Stimulated activated CD4-positive, alpha-beta T cell treated with anti-CD3 and anti-CD28 coated beads, Interleukin-1b, Interleukin-23, amount 100 ng/mL, for 1 hour (primary cell): ENCODE measurements at places on chromosomes 4 and X.

- DNase-seq: no peak
These were observed 61.3 kb downstream of the UBE2NL start for GRCh38 chrX:143945171-143945570.

GRCh38 chr4:172369471-172369959 lies 556.3 kb downstream of the GALNTL6 start:
- no peak for DNase-seq

GRCh38 chrX:1763294-1763693 lies 148.4 kb downstream of the ASMT start:
- no peak for DNase-seq

GRCh38 chr4:80173401-80173800 lies 23.9 kb upstream of the PRDM8 start:
- DNase-seq: no peak

GRCh38 chr4:182447767-182448280 lies 204.6 kb downstream of the TENM3 start:
- DNase-seq: no peak

DNA sequence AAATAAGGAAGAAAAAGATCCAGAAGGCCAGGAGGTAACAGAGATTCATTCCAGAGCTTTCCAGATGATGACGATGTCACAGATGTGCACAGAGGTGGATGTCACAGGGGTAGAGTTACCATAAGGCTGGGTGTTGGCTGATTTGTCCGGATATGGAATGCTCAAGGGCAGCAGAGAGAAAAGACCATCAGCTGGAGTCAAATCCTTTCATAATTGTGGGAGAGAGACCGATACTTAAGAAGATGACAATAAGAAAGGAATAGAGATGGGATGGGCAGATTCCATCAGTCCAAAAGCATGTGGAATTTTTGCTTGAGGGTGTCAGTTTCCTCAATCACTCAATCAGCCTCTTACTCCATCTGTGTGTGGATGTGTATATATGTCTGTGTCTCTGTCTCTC lies 150.4 kb downstream of the CENPC start:
- DNase-seq: no peak

- no peak for DNase-seq
These were observed 68.4 kb downstream of the MID2 start for GRCh38 chrX:107894038-107894437.

GRCh38 chr4:188986271-188986689 lies 847.0 kb downstream of the TRIML1 start:
- DNase-seq: no peak

DNA sequence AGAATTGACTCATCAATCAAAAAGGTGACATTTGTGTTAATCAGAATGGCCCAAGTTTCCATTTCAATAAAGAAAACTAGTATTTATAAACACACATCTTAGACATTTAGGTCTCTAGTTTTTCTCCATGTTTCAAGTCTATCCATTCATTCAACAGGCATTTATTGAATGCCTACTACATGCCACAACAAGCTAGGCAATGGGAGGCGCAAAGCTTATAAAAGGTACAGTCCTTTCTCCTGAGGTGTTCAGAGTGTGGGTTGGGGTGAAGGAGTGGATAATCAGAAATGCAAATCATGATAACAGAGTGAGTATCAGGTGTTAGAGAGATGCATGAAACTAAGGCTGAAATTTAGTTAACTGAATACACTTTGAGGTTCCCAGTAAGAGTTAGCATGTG lies 78.0 kb downstream of the HCCS start:
- DNase-seq: no peak

- DNase-seq: no peak
These were observed 164.4 kb downstream of the QDPR start for GRCh38 chr4:17347445-17347844.

- DNase-seq: no peak
These were observed 3.0 kb upstream of the PCGF3 start for GRCh38 chr4:702618-703048.

GRCh38 chr4:161393602-161394001 lies 770.2 kb downstream of the FSTL5 start:
- no peak for DNase-seq

DNA sequence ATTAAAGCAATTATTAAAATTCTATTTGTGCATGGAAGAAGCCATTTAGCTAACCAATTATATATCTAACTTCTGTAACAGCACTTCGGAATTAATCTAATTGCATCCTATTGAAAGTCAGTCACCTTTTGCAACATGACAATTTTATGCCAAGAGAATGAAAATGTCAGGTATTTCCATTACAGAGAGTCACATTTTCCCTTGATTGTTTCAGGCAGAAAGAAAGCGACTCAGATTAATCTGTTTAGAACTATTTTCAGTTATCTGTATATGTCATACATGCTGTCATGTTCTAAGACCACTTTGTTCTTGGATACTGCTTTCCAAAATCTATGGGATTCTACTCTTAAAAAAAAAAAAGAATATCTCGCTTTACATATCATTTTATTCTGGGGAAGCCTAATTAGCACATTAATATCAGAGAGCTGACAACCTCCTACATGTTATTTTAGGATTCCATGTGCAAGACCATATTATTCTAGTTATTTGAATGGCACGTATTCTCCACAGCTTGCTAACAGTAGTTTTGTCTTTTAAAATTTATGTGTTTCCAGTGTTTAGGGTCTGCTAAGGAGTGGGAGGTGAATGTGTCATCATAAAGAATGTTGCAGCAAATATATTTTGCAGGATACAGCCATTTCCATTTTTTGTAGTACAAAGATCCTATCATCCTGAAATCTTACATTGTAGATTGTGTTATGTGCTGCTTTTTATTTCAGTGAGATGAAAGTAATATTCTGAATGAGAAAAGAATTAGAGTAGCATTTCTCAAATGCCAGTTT lies 31.7 kb downstream of the GALNT7 start:
- DNase-seq: no peak

- no peak for DNase-seq
These were observed 31.6 kb downstream of the KANTR start for GRCh38 chrX:53125506-53125905.

- DNase-seq: no peak
These were observed 19.1 kb upstream of the ZXDA start for GRCh38 chrX:57929373-57929772.

- no peak for DNase-seq
These were observed 2.4 kb downstream of the MID1 start for GRCh38 chrX:10617999-10618351.

- DNase-seq: no peak
These were observed 183.2 kb downstream of the FBXW7 start for GRCh38 chr4:152352622-152353116.

DNA sequence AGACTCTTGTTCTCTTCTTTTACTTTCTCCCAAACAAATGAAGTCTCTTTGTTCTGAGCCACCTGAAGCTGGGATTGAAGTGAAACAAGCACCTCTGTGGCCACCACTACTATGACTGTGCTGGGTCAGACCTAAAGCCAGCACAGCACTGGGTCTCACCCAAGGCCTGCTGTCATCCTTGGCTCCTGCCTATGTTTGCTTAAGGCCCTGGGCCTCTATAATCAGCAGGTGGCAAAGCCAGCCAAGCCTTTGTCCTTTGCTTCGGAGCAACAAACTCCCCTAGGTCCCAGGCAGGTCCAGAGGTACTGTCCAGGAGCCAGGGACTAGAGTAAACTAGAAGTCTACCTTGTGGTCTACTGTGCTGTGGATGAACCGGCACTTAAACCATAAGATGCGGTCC lies 220.6 kb upstream of the ARSJ start:
- DNase-seq: no peak

DNA sequence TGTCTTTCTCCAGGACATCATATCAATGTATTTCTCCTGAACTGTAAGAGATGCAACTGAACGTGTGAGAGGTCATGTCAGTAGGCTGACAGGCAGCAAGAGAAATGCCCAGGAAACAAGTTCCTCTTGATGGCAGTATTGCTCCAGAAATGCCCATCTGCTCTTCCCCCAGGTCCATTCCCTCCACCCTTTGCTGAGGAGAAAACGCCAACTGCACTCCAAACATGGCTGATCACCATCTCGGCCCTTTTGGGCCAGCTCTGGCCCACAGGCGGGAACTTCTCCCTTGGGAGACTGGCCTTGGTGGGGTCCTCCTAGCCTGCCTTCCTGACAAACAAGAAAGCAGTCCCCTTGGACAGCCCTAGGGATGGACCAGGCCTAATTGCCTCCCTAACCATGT lies 276.5 kb upstream of the AGTR2 start:
- no peak for DNase-seq

- no peak for DNase-seq
These were observed 18.4 kb upstream of the ANAPC4 start for GRCh38 chr4:25358515-25359275.

DNA sequence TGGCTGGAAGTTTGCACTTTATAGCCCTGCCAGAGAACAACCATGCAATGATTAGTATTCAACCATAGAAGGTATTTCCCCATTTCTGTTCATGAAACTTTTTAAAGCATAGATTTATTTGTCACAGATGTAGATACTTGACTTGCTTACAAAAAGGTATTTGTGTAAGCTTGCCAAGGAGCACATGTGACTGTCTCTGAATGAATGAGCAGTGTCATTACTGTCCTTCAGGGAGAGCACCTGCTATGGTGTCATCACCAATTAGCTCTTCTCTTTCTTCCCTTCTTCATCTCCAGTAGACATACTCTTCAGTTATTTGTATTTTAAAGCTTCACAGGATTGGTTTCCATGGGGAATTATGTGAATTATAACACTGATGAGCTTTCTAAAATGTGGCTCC lies 1064.7 kb upstream of the GRIA3 start:
- DNase-seq: no peak

- no peak for DNase-seq
These were observed 282.0 kb downstream of the GALNTL6 start for GRCh38 chr4:172095161-172095560.

GRCh38 chr4:16862697-16863096 lies 35.7 kb downstream of the LDB2 start:
- no peak for DNase-seq

- no peak for DNase-seq
These were observed 52.4 kb downstream of the PHOX2B start for GRCh38 chr4:41696131-41696530.
